ENCODE measurements at places on chromosomes 5 and 9.

- no peak for DNase-seq
These were observed 119.4 kb downstream of the CRB2 start for GRCh38 chr9:123475407-123475806.

DNA sequence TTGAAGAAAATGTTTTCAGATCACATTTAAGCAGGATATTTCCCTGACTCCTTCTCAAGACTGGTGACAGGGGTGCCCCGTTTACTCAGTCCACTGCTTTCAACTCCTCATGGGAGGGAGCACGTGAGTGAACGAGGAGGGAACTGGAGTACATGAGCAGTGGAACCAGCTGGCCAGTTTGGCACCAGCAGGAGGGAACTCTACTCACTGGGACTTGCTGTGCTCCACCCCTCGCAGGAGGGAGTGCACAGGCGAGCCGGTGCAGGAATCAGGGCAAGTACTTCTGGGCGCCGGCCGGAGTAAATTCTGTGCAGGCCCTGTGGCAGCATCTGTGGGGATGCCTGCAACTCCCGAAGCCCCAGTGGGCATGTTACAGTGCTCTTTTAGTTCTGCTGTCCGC lies 1941.1 kb upstream of the C9orf72 start:
- DNase-seq, result peak; percentile 9

DNA sequence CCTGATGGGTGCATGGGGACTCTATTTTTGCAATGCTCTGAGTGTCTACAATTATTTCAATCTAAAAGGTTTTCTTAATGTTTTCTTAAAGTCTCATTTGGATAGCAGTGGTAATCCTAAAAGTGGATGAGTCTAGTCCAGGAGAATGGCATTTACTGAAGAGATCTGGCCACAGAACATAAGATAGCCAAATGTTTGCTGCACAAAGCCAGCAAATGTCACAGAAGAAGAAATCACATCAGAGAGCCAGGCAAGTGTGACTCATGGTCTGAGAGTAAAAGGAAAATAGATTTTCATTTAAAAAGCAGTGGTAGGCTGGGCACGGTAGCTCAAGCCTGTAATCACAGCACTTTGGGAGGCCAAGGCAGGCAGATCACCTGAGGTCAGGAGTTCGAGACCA lies 352.7 kb upstream of the GRAMD2B start:
- DNase-seq, result no peak

DNA sequence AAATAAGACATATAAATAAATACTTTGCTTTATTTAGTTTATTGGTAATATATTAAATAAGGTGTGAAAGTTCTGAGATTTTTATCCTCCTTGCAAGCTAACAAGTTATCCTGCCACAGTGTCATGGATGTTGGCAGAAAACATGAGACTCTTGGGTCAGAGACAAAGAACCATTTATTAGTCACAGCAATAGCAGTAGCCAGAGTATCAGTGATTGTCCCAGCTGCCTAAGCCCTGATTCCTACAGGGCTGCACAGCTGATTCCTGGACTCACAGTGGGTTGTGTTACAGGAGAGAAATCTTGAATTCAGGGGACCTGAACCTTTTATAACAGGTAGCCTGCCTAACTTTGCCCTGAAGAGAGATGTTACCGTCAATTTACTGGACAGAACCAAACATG lies 304.5 kb upstream of the ZNF608 start:
- no peak for DNase-seq

- DNase-seq, result no peak
These were observed 62.8 kb downstream of the SHOC1 start for GRCh38 chr9:111731928-111732327.

DNA sequence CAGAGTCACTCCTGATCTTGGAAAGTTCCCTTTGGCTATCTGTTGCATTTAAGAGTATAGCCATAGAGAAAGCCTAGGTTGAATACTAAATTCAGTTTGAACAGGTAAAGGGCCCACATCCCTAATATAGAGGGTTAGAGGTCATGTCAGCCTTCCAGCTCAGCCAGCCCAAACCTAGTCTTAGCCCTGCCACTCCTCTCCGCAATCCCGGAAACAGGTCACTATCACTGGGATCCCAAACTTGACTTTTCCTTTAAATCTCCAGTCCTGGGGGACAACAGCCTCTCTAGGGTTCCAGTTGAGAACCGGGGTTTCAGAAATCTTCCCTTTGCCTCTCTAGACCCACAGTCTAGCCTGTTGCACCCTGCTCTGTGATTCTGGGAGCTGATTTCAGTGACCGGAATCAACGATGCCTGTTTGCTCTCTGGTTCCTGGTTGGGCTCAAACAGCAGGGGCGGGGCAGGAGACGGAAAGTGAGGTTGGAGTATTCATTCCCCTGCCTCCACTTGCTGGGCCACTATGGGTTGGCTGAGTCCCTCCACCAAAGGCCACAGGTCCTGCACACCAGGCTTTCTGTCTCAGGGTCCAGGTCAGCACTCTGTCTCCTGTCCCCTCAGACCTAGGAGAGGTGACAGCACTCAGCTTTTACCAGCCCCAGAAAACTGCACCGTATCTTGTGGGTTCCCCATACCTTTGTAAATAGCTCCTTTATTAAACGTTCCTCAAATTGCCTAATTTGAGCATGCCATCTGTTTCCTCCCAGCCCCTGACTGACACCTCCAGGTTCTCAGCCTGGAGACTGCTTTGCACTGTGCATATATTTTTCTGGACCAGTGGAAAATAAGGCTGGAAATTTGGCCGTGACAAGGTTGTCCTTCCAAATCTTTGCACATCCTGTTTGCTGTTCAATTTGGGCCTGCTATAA lies 23.8 kb upstream of the CPEB4 start:
- no peak for DNase-seq

DNA sequence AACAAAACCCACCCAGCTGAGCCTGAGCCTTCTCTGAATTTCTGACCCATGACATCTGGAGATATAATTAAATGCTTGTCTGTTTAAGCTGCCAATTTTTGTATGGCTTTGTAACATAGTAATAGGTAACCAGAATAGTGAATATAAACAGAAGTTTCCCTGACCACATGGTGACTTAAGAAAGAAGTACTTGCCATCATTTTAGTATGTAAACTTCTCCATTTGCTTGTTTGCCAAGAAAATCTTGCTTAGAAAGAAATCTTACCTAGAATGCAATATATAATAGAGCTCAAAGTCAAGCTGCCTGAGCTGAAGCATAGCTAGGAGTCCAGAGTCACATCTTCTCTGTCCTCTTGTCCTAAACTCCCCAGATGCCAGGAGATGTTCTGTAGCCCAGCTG lies 117.0 kb downstream of the PCSK1 start:
- DNase-seq, result no peak

DNA sequence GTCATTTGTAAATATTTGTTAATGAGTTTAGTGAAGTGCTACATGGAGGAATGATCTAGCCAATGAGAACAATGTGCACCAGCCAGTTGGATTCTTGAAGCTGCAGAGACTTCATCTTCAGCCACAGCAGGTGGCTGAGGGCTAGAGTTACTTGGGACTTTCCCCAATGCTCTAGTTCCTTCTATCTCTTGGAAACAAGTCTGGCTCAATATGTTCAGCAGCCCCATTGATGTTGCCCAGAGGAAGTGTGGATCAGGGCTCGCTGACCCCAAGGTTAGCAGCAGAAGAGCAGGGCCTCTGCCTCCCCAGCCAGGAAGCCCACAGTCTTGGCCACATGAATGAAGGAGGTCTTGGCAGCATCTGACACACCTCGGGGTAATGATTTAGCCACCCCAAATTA lies 117.5 kb downstream of the SLC1A3 start:
- no peak for DNase-seq

DNA sequence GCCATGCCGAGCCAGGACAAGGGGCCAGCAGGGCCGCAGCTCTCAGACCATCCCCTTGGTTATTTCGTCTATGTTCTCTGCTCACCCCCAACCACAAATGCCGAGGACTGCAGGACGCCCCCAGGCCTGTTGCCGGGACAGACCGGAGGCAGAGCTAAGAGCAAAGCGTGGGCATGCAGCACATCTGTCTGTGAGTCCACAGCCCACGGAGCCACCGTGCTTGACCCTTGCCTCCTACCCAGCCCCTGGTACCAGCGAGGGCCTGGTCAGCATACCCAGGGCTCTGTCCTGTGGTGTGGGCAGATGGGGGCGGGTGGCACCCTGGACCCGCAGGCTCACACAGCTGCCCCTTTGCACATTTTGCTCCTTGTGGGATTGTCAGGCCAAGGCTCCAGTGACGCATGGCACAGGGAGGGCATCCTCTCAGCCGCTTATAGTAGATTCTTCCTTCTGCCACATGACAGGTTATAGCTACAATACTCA lies 4.7 kb downstream of the BRD3 start:
- no peak for DNase-seq

GRCh38 chr9:114029311-114030170 lies 48.6 kb downstream of the AMBP start:
- DNase-seq, result no peak

DNA sequence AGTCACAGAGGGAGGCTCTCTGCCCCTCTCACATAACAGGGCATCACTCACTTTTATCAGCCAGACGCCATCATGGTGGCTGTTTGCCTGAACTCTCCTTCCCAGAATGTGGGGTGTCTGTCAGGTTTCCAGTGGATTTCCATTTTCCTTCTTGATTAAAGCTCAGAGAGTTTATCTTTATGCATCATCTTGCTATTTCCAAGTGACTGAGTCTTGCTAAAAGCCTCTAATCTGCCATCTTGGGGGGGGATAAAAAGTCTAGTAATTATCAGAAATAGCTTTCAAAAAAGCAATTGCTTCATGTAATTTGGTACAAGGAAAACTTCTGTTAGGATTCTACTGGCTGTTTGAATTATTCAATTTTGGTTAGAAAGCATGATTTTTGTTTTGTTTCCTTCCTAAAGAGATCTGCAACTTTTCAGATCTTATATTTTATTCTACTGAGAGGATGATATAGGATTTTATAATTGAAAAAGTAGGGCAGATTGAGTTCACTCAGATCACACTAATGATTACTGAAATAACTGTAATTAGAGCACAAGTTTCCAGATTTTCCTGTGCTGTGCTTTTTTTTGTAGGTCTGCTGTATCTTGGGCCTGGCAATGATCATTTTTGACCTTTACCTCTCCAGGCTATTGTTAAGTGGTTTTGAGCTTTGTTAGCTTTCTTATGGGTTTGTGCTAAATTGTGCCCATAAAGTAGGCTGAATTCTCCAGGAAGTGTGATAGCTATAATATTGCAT lies 661.5 kb downstream of the TLE4 start:
- no peak for DNase-seq

DNA sequence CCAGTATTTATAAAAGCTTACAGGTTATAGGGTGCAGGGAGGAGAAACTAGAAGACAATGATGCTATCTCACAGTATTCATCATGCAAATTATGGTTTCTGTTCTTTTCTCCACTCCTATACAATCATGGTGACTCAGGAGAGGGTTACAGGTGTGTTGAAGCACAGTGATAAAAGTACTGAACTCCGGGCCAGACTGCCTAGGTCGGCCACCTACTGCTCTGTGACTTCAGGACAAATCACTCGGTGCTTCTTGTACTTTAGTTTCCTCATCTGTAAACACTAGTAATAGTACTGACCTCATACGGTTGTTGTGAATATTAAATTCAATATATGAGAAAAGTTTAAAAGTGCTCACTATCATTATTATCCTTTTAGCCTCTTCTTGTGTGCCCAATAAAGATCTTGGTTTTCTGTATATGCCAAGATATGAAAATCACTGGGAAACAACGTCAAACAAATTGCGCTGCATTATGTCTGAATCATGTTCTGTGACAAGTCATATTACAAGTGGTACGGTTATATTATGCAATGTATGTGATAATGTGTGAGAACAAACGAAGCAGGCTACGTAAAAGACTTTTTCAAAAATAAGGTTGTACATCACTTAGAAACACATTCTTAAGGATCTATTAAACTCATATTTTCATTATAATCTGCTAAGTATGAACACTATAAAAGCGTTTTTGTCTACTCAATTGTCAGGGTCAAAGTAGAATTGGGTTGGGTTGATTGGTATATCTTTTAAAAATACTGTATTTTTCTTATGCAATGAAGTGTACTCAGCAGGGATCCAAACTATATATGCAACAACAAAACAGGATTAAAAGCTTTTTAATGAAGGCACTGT lies 153.3 kb downstream of the EFNA5 start:
- DNase-seq, result no peak

DNA sequence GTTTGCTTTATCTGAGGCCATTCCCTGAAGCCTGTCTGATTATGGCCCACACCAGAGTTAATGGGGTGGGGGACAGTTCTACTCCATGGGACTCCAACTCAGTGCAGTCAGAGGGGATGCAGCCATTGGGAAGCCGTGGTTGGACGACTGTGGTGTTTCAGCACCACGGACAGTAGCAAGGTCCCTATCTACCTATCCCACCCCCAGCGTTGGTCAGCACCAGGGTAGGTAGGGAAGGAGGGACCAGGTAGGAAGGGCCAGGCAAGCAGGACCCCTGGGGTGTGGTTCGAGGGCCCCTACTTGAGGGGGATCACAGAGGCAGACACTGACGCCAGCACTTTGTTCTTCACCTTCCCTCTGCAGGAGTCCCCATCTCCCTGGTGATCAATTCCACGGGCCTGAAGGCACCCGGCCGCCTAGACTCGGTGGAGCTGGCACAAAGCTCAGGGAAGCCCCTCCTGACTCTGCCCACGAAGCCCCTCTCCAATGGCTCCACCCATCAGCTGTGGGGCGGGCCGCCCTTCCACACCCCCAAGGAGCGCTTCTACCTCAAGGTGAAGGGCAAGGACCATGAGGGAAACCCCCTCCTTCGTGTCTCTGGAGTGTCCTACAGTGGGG lies 33.2 kb downstream of the HMCN2 start:
- DNase-seq, result peak; percentile 36

GRCh38 chr9:129386812-129387177 lies 208.7 kb upstream of the IER5L start:
- no peak for DNase-seq

DNA sequence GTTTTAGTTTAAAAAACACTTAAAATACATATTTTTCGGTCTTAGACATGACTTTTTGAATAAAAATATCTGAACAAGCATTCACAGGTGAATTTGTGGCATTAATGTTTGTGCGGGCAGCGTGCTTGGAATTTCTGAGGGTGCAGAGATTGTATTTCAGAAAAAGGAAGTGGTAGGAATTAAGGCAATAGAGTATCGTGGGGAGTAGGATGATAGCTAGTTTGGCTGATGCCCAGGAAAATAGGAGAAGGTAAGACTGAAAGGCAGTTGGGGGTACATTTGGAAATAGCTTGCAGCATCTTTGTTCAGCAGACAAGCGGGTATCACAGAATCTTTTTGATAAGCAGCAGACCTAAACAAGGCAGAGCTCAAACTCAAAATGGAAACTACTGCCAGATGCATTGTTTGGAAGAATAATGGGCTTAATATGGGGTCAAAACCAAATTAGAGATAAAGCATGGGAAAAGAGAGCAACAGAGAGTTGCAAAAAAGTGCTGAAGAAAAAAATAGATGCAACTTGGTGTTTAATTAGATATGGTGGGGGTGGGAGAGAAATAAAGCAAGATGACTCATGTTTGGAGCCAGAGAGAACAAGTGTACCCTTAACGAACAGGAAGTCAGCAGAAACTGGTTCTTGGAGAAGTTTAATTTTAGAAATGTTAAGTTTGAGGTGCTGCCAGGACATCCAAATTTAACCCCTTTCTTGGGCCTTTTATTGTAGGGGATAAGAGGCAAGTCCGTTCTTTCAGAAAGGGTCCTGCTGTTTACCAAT lies 85.7 kb upstream of the ARRDC3 start:
- no peak for DNase-seq

Measured in NT2/D1 (cell line).